Putamen (tissue), 1 donor: ENCODE measurements at places on chromosomes 13 and 19.

GRCh38 chr19:10835089-10835753, 791 bp downstream of the TMED1 start:
- peak; percentile 13 for DNase-seq

DNA sequence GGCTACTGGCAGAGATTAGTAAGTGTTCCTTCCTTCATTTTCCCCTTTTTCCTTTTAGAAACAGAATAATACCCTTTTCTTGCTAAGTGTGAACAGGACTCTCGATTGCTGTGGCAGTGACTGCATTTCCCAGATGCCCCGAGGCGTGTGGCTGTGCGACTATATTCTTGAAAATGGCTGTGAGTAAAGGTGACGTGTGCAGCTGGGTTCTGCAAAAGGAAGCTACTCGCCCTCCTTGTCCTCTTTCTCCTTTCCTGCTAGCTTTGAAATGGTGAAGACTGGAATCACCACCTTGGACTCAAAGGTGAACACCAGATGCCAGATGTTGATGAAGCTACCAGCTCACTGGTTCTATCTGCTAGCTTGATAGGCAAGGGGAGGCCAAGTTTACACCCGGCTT, 121.4 kb downstream of the MIPEP start:
- no peak for DNase-seq

DNA sequence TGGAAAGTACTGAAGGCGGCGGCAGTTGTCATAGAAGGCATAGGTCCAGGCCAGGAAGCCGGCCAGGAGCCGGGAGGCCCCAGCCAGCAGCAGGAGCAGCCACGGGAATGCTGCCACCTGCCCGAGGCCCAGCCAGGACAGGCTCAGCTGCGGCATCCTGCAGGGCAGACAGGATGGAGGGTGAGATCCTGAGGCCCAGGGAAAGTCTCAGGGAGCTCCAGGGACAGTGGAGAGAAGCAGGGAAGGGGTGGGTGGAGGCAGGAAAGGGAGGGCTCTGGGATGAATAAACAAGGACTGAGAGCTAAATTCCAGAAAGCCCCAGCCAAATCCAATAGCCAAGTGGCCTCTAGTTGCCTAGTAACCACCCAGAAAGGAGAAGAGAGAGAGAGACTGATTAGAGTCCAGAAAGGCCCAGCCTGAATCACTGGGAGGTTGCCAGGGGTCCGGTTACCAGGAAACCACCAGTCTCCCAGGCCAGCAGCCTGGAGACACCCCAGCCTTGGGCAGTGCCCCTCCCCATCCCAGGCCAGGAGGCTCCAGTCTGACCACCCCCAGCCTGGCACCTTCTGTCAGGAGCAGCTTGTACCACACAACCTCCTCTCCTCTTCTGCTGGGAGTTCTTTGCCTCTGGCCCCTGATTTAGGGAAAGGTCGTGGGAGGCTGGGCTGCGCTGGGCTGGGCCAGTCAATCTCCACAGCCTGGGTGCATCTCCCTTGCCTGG, 7.5 kb upstream of the OR10H5 start:
- DNase-seq: peak; percentile 88

- DNase-seq: no peak
These were observed 176.5 kb downstream of the CACNA1A start for GRCh38 chr19:13329766-13330165.

DNA sequence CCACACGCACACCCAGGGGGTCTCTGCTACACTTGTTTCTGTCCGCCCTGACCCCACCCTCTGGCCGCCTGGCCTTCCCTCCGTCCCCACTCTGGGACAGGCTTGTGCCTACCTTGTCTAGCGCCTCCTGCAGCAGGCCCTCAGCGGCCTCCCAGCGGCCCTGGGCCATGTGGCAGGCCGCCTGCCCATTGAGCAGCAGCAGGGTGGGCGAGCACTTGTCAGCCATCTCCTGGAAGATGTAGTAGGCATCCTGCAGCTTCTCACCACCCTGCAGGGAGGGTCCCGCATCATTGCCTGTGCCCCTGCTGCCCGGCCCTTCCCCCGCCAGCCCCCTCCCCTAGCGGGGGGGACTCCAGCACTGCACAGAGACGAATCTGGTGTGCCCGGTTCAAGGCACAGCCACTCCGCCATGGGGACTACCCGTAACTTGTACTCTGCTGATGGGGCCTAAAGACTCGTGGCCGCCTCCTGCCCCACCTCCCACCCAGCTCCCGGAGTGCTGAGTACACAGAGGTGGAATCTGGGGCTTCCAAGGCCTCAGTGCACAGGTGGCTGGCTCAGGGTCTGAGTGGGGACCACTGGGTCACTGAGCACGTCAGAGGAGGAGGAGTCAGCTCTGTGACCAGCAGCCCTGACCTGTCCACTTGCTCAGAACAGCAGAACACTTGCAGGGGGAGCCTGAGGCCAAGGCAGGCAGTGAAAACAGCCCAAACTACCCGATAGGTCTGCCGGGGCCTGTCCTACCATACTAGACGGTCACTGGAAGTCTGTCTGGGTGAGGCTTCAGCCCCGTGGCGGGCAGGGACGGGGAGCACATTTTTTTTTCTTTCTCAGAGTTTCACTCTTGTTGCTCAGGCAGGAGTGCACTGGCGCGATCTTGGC, 7.4 kb upstream of the CERS1 start:
- no peak for DNase-seq

GRCh38 chr13:80086304-80086721, 254.6 kb downstream of the SPRY2 start:
- DNase-seq: no peak

GRCh38 chr13:111411919-111412650, 91.6 kb downstream of the TEX29 start:
- no peak for DNase-seq
